ENCODE measurements at places on chromosomes 16 and 17.

DNA sequence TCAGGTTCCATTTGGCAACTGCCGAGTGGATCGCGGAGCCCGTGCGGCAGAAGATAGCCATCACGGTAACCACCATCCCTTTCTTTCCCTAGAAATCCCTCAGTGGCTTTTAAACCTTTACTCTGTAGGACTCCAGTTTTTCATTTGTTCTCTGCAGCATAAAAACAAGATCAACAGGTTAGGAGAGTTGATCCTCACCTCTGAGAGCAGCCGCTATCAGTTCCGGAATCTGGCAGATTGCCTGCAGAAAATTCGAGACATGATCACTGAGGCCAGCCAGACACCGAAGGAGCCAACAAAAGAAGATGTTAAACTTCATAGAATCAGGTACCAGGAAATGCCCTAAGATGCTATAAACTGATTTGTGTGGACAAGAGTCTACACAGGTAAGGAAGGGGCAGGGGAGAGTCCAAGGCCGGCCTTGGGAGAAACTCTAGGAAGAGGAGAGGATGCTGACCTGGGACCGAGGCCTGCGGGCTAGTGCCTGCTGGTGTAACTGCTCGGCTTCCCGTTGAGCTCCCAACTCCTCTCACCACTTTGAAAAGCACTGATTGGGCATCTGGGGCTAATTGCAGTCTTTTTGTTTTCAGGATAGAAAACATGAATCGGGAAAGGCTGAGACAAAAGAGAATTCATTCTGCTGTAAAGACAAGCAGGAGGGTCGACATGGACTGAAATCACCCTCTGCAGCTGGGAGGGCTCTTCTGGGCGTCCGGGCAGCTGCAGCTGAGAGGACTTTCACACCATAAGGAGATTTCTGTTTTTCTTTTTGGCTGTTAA, 8.1 kb downstream of the MRPL58 start:
- no peak for DNase-seq

GRCh38 chr17:339193-340061, 13.2 kb downstream of the RPH3AL start:
- peak; percentile 63 for DNase-seq

DNA sequence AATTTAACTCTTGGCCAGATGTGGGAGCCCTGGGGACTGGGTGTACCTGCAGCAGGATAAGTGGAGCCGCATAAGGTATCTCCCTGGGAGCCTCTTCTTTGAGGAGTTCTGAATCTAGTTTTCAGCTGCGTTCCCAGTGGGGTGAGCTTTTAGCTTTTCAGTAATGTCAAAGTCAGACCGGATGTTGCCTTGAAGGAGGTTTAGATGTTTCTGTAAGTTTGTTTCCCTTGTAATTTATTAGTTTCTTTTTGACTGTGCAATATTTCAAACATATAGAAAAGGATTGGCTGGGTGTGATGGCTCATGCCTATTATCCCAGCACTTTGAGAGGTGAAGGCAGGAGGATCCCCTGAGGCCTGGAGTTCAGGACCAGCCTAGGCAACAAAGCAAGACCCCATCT, 98.6 kb upstream of the EEF2KMT start:
- DNase-seq = no peak

- DNase-seq = no peak
These were observed 6.8 kb downstream of the RSPRY1 start for GRCh38 chr16:57192720-57193486.

DNA sequence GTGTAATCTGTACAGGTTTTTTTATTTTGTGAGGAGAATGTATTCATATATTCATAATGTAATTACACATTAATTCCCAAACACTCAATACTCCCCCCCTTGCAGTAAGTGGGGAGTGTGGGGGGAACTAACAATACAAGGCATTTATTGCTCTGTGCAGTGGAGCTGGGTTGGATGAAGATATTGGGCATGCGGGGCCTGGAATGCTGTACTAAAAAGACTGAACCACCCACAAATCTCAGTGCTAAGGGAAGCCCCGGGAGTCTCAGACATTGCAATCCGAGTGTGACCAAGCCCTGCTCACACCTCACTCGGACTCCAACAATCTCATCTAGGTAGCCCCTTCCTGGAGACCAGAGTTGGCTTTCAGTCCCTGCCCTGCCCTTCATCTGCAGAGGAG, 6.0 kb downstream of the PLLP start:
- DNase-seq = no peak

- peak; percentile 14 for DNase-seq
These were observed 1.7 kb downstream of the HEXIM1 start for GRCh38 chr17:45149669-45150664.

DNA sequence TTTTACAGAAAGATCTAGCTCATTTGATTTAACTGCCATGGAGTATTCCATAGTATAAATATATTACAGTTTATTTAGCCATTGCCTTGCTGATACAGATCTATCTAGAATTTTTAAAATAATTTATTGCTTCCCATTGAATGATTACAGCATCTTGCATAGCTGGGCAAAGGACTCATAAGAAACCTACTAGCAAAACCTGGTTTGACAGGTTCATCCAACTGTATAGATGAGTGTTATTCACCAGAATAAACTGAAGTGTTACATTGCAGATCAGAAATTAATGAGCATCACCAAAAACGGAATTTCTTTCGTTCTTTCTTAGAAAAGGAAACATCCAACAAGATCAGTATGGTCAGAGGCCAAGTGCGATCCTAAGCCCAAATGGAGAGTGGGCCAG, 202.2 kb upstream of the CACNG5 start:
- no peak for DNase-seq

DNA sequence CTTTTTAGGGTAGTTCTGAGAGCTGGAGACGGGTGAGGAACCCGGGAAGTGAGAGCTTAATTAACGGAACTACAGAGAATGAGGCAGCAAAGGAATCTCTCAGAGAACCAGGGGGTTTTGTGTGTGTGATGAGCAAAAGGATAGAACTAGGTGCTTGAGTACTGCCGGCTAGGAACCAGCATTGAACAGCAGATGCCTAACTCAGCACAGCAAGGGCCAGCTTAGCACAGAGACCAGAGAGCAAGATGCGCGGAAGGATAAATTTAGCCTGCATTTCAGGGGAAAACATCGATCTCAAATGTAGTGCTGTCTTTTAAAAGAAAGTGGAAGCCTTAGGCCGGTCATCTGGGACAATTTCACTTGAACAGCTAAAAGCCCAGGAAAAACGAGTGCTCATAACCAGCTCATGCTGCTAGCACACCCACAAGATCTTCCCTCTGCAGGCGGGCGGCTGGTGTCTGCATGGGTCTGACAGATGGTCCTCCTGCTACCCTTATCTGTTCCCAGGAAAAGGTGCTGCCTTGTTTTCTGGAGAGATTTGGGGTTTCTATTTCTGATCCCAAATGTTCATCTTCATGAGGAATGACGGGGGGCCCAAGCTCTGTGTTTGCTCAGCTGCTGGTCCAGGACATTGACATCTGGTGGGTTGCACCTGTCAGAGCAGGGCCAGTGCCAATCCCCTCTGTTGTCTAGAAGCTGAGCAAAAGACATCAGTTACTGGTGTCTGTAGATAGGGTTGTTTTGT, 103.9 kb downstream of the SOCS1 start:
- DNase-seq = peak; percentile 86

GRCh38 chr16:20910781-20911321, 10.3 kb downstream of the LYRM1 start:
- DNase-seq = no peak

GRCh38 chr17:19533718-19534561, at the start of gene SLC47A1:
TSS of gene SLC47A1 (plus strand) at chr17:19533854. CDS start at chr17:19533940, 86 bp downstream.
- DNase-seq = no peak

DNA sequence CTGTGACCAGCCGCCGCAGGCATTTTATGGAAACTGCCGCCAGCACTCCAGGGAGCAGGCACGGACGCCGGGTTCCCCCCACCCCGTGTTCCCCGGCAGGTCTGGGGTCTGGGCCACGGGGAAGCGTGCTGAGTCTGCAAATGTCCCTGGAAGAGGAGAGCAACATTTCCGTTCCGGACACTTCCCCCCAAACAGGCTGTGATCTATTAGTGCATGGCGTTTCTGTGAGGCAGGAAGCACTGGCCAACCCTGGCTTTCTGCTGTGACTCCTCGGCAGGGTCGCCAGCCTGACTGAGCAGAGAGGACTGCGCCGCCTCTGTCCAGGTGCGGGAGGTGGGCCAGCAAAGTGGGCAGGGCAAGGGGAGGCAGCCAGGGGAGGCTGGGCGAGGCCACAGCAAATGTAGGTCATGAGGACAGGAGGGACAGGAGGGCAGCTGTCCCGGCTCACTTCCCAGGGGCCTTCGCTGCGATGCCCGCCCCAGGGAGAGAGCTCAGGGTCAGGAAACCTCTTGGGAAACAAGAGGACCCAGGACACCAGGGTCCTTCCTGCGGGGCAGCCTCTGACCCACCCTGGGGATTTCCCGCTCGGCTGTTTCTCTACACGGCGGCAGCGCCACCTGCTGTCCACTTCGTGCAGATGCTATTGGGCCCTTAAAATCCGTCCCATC, 9.5 kb downstream of the FOXF1 start:
- DNase-seq = peak; percentile 3

DNA sequence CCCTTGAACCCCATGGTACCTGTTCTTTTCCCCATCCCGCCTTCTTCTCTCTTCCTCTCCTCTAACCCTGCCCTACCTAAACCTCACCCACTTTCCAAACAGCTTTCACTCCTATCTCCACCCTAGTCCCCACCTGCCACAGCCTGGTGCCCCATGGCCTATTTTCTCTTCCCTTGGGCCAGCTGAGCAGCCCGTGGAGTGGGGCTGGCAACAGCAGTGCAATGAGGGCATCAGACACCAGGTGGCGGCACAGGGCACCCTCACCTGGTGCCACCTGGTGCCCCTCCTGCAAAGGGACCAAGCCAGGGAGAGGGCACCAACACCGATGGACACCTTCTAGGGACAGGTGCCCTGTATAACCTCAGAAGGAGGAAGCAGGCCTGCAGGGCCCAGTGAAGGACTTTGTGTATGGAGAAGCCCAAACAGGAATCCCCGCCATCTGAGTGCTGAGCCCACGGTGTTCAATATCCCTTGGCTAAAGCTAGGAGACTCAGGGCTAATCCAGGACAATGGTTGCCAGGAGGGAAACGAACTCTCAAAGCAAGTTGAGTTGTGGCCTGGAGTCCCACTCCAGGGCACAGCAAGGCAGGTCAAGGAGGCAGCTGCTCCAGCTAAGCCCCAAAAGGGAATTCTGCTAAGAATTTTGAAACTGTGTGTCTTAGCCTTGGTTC, 4.0 kb upstream of the ABCC3 start:
- peak; percentile 60 for DNase-seq

DNA sequence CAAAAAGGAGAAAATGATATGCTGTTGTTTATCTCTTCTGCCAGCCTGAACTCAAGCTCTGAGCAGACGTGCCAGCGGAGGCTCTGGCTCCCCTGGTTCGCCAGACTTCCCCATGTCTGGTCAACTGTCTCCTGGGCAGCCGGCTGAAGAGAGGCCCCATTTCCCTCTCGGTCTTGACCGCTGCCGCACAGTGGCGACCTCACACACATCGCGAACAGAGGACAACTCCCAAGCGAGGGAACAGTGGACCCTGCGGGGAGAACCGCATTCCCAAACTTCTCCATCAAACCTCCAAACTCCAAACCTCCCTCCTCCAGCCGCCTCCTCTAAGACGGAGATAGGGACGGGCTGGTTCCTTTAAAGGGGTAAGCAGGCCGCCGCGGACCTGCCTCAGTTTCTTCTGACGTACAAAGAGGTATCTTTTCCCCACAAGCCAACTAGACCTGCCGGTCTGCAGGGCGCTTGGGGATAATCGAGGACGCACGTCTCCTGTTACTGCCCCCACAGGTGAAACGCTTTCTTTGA, 24.9 kb upstream of the RFFL start:
- peak; percentile 54 for DNase-seq

GRCh38 chr17:79931817-79932309, 92.6 kb upstream of the CBX4 start:
- DNase-seq = no peak

DNA sequence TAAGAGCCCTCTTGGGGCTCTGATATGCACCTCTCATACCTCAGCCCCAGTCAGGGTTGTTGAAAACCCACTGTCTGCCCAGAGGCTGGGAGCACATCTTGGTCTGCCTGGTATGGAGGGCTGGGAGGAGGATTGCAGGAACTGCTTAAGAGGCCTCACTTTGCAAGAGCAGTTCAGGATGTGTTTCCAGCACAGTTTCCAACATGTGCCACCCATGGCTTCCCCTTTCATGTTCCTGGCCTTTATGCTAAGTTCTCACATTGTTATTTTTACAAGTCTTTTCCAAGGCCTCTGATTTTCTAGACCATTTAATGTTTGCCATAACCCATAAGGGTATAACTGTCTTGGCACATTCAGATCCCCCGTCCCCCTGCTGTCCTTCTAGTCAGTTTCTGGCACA, 155.4 kb downstream of the WWOX start:
- no peak for DNase-seq

DNA sequence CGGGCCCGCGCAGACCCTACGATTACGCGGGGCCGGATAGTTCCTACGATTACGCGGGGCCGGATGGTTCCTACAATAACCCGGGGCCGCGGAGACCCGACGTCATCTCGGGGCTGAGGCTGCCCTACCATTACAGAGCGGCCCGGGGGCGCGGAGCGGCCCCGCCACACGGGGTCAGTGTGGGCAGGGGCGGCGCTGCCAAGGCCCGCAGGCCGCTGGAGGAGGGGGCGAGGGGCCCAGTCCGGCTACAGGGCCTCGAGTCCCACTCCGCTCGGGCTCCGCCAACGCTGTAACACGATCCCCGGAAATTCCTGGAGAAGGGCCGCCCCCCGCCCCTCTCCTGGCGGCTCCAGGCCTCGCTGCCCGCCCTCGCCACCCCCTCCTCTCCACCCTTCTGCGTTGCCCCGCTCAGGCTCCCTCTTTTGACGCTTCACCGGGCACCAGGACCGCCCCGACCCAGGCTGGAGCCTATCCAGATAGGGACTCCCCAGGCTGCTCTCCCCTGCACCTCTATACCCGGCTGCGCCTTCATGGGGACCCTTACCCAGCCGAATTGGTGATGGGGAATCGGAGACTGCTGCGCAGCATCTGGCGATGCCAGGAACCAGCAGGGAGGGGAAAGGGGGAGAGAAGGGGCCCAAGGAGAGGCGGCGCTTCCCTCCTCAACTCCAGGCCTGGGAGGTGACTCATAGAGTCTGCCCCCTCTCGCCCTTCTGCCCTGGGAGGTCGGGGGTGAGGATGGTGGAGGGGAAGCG, at the start of gene RAB34:
Gene RAB34 (minus strand): TSS at position 291 of the 755 bp plus-strand sequence. CDS start 602 bp downstream, outside the sequence.
- DNase-seq = no peak

GRCh38 chr17:49985310-49985990, 9.6 kb downstream of the DLX3 start:
- no peak for DNase-seq

DNA sequence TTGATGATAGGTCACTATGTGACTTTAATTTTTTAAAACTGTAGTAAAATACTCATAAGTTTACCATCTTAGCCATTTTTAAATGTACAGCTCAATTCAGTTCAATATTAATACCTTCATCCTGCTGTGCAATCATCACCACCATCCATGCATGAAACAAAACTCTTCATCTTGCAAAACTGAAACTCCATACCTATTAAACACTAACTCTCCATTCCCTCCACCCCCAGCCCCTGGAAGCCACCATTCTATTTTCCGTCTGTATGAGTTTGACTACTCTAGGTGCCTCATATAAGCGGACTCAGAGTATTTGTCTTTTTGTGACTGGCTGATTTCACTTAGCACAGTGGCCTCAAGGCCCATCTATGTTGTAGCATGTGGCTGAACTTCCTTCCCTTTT, 9.4 kb upstream of the CNEP1R1 start:
- no peak for DNase-seq

GRCh38 chr16:50858376-50858775, 116.5 kb downstream of the CYLD start:
- no peak for DNase-seq
